ENCODE measurements at places on chromosomes 3 and 15.
A peak's percentile ranks its signal among the peaks of the same experiment; 100 is the strongest.

- DNase-seq = no peak
Observed at GRCh38 chr3:61961900-61962299, 400.5 kb downstream of the PTPRG start.

DNA sequence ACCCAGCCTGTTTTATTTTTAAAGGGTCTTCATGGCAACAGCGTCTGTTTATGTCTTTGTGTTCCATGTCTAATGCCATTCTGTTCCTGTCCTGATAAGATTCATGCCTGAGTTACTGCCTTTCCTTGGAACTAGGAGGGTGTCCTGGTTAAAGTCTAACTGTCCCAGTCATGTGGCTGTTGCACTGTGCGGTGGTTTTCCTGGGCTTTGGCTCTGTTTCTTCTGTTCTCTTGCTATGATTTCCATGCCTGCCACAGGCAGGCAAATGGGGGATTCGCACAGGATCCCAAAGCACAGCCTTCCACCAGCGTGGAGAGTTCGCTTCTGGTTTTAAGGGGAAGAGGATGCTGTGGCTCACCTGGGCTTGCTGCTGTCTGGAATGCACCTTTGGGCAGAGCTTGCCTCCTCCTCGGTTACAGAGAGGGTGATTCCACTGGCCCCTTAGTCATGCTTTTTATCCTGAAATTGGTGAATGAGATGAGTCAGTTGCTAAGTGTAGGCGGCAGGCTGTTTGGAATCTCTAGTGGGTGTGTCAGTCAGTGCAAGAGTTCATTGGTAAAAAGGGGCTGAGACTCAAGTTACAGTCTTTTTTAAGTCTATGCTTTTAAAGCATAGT, 86.8 kb downstream of the CCK start:
- peak; percentile 95 for DNase-seq

DNA sequence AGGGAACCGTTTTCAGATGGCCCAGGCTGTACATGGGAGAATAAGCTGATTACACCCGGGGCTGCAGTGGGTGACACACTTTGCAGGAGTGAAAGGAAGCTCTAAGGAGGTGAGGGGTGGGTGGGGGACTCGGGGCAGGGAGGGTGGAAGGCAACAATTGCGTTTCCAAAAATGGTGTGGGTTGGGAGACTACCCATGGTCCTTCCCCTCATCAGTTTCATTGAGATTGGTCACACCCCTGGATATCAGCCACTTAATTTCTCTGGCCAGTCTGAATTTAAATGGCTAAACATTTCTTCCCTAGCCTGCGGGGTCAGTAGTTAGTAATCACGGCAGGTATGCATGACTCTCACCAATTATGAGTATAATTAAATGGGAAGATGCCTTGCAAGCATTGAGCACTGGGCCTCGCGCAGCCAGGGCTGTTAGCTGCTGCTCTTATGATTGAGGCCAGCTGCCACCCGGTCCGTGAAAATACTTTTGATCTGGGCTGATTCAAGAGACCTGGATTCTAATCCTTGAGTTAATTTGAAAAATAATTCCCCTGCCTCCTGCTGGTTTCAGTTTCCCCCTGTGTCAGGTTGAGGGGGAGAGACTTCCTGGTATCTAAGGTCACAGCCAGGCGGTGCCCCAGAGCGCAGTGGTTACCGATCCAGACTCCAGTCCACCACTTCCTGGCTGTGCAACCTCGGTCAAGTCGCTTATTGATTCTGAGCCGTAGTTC, 23.3 kb downstream of the SLC6A6 start:
- no peak for DNase-seq

DNA sequence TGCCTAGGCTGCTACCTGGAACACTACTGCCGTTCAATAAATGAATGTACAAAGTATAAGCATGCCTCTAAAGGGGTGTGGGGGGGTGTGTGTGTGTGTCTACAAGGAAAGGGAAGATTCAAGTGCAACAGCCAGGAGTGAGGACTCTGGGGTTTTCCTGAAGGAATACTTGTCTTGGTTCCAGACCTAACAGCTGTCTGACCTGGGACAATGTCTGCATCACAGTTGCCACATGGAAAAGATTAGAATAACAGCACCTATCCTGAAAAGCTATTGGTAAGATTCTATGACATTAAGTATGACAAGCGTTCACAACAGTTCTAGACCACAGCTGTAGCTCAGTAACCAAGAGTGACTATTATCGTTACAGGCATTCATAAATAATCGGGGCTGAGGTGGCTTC, 345.2 kb downstream of the FOXP1 start:
- DNase-seq = no peak

DNA sequence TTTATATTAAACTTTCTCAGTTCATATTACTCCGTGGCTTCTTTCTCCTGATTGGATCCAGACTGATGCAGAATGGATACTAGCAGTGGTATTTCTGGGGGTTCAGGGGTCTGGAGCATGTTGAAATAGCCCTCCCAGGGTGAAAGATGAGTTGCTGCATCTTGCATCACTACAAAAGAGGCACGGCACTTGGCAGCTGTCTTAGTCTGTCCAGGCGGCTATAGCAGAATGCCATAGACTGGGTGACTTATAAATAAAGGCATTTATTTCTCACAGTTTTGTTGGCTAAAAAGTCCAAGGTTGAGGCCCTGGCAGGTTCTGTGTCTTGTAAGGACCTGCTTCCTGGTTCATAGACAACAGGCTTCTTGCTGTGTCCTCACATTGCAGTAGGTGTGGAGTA, 660 bp upstream of the BCL2L10 start:
- DNase-seq = no peak

DNA sequence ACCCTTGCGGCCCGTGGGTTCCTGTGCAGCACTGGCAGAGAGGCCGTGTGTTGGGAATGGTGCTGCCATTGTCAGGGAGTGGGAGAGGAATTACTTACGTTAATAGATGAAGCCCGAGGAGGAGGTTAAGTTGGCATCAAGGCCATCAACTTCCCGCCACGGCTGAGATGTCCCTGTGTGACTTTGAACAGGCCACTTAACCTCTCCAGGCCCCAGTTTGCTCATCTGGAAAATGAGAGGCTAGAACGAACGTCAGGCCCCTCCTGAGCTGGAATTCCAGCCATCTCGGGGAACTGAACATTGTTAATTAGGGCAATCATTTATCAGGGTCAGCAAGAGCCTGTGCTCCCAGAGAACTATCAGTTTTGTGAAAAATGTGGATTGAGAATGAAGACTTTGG, 91.4 kb upstream of the MYZAP start:
- DNase-seq = peak; percentile 9
